ENCODE measurements at places on chromosomes 7 and 10. TPM values are rescaled to one million over a fixed set of nuclear protein-coding genes. Genes with fewer than 3 reads are reported as not detected.

DNA sequence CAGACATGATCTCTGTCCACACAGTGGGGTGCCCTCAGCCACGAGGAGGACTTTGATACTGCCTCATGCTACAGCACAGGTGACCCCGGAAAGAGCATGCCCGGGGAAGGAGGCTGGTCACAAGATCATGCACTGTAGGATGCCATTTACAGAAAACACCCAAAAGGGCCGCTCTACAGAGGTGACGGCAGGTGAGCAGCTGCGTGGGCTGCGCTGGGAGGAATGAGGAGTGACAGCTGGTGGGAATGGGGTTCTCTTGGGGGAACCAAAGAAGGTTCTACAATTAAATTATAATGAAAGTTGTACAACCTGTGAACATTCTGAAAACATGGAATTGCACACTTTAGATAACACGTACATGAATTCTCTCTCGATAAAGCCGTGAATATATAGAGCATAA is 12.0 kb downstream of the INTS1 start:
- DNase-seq: no peak

OR6B1 gene
- polyA plus RNA-seq: not detected

LRRC61 gene
- polyA plus RNA-seq: 21.9 TPM

DNA sequence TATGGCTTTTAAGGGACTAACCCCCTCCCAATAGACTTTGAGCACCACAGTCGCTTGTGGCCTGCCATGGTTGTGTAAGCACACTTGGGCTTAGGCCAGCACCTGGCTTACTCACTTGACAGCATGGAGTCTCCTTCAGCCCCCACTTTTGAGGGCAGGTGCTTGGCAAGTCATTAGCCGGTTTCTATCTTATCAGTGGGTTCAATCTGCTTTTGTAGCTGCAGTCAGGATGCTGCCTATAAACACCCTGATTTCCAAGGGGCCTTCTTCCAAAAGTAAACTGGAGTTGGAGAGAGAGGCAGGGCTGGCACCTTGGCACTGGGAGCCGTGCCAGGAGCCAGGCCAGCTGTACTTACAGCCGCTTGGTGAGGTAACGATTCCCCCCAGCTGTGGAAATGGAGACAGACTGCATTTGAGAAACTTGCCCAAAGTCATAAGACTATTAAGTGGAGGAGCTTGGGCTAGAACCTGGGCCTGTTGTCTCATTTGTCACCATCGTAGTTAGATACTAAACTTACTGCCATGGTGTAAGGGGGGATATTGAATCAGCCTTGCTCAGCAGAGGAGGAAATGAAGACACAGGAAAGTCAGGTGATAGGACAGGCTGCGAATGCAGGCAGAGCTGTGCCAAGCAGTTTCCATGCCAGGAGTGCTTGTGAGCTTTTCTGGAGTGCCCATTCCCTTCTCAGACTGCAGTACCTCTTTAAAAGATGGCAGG is 92.2 kb upstream of the EFCAB10 start:
- no peak for DNase-seq

DNA sequence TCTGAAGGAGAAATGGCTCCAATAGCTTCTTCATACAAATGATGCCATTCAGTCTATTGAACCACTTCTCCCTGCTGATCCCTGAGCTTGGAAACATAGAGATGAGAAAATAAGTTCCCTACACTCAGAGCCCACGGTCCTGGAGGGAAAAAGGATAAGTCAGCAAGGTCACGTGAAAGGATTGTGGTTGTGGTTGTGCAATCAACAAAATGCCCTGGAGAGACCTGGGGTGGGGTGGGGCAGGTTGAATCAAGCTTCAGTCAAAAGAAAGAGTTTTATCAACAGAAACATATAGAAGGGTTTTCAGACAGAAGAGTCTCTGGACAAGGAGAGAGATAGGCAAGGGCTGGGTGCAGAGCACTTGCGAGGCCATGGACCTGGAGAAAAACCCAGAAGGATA is 30.1 kb downstream of the C10orf90 start:
- no peak for DNase-seq

GRCh38 chr7:19026888-19027287 is 90.5 kb downstream of the TWIST1 start:
- no peak for DNase-seq

KCNMA1 gene
- 3.3 TPM for polyA plus RNA-seq

GRCh38 chr7:70379210-70379609 is 752.7 kb upstream of the GALNT17 start:
- no peak for DNase-seq

H2BK1 gene
- polyA plus RNA-seq: not detected

DNA sequence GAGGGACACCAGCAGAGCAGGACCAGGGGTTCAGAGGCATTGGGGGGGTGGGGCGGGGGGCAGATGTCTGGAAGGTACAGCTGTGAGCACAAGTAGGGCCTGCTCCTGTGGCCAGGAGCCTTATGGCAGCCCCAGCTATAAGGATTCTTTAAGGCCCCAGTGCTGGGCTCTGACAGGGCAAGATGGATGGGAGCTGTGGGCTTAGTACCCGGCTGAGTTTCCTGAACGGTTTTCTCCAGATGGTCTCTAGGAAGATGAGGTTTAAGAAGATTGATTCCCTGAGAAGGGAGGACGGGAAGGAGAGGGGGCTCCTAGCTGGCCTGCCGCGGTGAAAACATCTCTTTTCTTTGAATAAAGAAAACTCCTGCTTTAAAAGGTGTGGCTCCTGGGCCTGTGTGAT is 30.1 kb upstream of the COMTD1 start:
- DNase-seq: no peak

DNA sequence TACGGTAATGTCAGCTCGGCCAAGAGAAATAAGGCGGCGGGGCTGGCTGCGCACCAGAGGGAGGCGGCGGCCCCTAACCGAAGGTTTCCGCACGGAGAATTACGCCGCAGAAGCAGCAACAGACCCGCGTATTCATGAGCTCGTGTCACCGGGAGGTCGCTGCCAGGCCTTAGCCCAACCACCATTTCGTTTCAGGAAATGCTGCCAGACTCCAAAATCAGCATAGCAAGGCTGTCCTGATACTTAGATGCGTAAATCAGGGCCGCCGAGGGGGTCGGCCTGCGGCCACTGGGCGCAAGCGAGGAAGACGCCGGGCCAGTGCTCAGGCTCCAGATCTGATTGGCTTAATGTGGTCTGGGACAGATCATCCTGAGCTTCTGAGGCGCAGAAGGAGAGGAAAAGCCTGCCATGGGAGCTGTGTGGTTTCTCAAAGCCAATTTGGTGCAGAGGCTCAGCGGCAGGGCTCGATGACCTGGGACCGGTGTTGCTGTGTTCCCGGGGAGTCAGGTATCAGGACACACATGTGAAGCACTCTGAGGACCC is 247.9 kb downstream of the BAMBI start:
- DNase-seq: peak; percentile 32

DNA sequence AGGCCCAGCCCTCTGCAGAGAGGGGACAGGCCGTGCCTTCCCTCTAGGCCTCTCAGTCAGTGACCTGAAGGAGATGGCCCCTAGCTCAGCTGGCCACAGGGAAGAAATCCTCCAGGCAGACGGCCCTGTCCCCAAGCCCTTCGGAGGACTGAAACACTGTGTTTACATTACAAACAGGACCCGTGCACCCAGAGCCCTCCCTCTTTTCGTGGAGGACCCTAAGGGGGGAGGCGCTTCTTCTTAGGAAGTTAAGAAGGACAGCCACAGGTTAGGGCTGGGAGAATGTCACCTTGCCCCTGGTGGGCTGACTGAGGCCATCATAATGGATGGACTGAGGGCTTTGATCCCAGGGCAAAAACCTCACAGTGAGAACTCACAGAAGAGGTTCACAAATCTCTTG is 154.9 kb downstream of the SLIT1 start:
- no peak for DNase-seq

DNA sequence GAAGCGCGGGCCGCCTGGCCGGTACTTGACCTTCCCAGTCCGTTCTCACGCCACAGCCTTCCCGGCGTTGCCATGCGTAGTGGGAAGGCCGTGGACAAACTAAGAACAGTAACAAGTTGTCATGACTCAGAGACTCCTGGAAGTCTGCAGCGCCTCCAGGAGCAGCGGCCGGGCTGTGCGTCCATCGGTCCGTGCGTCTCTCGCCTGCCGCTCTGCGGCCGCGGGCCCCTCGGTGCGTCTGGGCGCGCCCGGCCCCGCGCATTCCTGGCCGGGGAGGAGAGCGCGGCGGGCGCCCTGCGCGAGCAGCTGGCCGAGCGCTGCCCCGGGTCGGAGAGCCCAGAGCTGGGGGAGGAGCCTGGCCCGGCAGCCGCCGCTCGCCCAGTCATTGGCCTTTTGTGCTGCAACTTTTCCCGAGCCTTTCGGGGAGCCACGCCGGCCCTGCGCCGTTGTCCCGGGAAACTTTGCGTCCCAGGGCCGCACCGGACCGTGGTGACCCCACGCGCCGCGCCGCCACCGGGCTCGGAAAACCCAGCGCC is 123.7 kb downstream of the TACC2 start:
- DNase-seq: peak; percentile 65

FXYD4 gene
- polyA plus RNA-seq: 0.54 TPM

- peak; percentile 3 for DNase-seq
These were observed 121.1 kb downstream of the BBS9 start for GRCh38 chr7:33250421-33250871.
